ENCODE measurements at places on chromosomes 4 and X. TPM values are rescaled to one million over a fixed set of nuclear protein-coding genes. Genes with fewer than 3 reads are reported as not detected.

BCOR gene
- total RNA-seq, result 32.3 TPM

TDO2 gene
- 0.18 TPM for total RNA-seq

DNA sequence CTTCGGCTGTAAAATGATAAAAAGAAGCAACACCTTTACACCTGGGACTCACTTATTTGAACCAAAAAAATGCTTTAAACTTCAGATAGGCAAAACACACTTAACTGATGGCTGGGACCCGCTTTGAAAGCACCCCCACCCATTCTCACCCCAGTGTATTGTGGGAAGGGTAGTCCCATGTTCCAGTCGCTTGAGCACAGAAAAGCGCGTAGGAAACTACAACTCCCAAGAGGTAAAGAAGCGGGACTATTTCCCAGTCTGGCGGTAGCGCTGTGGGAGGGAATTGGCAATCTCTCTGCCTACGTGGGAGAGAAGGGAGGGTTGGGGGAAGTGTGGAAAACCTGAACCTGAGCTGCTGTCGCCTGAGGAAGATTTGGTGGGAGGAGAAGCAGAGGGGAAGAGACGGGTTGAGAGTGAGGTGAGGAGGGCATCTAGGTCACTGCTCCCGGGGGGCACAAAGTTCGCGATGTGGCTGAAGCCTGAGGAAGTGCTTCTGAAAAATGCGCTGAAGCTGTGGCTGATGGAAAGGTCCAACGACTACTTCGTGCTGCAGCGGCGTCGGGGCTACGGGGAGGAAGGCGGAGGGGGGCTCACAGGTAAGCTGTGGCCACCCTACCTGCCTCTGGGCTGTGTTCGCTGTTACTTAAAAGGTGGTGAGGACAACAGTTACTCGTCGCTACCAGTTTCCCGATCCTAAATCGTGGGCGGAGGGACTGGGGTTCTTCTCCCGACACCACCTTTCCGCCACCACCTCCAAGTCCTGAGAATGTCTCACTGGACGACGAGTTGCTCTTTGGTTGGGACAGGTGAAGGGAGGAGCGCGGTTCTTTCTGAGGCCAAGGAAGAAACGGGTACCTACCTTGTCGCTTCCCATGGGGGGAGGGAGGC is at the start of gene TBC1D8B:
Gene TBC1D8B, plus strand, starts transcription at position 286 of the 888 bp plus-strand sequence. Its CDS starts 181 bp downstream, at position 467.
- DNase-seq, result peak; percentile 5

- no peak for DNase-seq
Measured at GRCh38 chrX:10039821-10040793, 72.9 kb downstream of the CLDN34 start.

DNA sequence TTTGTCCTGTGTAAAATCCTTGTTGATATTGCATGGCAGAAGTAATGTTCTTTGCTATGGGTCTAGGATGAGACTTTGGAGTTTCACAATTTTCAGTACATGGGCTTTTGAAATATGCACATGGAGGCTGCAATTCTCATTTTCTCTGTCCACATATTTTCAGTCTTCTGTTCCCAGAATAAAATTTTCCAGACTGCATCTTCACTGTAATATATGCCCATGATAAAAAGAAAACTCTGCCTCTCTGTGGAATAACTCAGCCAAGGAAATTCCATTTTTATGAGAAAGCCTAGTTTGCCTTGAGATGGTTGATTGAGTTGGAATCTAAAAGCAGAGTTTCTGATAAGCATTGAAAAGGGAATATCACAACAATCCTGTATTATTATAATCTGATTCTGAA is 601.4 kb upstream of the AADAT start:
- no peak for DNase-seq
